ENCODE measurements at places on chromosomes 6 and 20.

DNA sequence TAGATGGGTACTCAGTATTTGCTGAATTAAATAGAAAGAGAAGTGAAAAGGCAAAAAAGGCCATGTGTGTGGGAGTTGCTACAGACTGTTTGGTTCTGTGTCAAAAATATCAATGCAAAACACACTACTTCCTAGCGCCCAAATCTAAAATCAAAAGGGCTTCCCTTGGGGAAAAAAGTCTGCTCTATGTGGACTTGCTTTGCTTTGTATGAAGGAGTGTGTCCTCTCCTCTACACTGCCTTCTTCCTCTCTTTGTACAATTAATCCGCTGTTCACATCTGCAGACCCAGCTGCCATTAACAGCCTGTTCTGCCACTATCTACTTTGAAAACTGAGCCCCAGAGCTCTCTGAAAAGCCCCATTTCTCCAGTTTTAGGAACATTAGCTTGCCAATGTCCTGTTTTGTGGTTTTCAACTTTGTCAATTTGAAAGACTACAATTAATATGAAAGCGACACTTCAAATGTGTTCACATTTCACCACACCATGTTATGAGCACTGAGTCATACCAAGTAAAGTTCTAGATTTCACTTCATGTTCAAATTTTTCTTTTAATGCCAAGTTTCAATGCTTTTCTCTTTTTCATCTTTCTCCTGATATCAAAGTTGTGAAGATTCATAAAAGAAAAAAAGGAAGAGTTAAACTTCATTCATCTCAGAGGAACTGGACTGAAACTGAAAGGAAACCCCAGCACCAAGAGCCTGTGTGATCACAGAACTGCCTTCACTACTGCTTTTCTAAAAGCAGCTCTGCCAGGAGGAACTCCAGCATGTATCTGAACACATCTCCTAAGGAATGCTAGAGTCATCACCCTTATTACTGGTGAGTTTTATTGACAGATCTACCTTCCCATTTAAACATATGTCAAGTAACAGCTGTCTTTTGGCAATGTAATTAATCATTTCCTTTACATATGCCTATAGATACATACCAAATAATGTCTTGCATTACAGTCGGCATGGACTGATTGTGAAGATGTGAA is 102.6 kb downstream of the KIF13A start:
- DNase-seq, result no peak

DNA sequence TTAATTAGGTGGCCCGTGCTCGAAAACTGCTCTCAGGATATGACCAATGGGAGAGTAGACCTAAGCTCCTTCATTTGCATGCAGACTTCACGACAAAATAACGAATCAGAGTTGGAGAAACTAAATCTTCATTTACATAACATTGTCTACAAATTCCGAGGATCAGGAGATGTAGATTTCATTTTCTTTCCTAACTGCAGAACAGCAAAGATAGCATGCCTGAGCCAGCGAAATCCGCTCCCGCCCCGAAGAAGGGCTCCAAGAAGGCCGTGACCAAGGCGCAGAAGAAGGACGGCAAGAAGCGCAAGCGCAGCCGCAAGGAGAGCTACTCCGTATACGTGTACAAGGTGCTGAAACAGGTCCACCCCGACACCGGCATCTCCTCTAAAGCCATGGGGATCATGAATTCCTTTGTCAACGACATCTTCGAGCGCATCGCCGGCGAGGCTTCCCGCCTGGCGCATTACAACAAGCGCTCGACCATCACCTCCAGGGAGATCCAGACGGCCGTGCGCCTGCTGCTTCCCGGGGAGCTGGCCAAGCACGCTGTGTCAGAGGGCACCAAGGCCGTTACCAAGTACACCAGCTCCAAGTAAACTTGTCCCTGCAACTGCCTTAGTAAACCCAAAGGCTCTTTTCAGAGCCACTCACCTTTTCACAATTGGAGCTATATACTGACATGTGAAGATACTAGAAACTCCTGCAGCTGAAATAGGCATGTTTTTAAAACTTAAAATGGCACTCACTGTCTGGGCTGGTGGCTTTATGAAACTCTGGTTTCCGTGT is 96.5 kb downstream of the HFE start:
- peak; percentile 89 for DNase-seq

DNA sequence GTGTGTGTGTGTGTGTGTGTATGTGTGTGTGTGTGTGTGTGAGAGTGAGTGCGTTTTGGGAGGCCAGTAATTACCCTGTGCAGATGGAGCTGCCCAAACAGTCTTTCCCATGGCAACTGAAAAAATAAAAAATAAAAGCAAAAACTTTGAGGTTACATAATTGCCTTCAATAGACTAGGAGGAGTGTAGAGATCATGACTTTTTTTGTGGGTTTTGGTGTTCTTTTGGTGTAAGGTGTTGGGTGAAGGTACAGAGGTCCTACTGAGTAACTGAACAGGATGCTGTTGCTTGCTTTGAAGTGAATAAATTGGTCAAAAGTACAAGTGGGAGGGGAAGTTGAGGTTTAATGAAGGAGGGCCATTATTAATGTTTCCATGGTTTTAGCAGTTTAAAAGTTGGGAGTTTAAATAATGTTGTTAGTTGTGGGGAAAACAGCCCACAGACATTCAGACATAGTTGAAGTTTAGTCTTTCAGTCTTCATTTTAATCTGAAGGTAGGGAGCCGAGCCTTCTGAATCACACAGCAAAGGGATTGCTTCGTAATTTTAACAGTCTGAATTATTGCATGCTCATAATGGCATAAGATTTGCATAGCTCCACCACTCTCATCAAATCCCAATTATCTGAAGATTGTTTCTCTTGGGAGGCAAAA is 251.4 kb downstream of the PRL start:
- DNase-seq, result no peak

- DNase-seq, result no peak
These were observed 695.8 kb upstream of the MMS22L start for GRCh38 chr6:97978855-97979271.

DNA sequence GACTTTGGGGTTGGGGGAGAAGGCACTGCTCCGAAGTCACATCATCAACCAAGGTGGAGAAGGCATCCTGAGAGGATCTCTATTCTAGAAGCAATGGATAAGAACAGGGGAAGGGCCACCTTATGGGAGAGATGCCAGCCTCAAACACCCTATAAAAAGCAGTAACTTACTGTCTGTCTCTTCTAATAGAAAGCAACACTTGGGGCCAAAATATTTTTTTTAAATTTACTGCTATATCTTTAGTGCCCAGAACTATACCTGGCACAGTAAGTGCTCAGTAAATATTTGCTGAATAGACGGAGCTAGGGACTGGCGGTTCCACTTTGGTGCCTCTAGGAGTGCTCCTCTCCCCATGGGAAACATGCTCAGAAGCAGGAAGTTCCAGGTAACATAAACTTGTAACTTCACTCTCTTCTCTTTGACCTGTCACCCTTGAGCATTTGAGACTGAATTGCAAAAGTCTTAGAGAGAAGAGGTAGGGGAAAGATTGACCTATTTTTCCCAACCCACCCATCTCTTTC is 807 bp upstream of the OTOR start:
- no peak for DNase-seq

DNA sequence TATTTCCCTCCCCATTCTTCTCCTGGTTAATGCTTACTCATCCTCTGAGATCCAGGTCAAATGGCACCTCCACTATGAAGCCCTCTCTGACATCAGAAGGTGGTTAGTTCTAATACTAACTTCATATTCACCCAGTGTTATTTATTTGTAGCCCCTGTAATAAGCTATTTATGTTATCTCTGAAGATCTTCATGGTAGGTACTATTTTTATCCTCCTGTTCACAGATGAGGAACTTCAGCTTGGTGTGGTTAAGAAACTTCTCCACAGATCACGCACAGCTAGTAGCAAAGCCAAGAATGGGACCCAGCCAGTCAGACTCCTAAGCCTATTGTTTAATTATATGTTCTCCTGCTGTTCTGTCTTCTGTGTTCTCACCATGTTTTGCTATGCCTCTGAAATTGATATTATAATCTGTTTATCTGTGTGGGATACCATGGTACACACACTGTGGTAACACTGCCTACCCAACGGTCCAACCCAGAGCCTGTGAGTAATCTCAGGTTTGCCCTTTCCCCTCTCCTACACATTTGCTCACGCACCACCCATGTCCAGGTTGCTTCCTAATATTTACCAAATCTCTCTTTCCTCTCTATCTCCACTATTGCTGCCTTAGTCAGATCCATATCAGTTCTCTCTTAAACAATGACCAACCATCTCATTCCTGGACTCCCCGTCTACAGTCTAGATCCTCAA is 98.4 kb downstream of the IPCEF1 start:
- no peak for DNase-seq

DNA sequence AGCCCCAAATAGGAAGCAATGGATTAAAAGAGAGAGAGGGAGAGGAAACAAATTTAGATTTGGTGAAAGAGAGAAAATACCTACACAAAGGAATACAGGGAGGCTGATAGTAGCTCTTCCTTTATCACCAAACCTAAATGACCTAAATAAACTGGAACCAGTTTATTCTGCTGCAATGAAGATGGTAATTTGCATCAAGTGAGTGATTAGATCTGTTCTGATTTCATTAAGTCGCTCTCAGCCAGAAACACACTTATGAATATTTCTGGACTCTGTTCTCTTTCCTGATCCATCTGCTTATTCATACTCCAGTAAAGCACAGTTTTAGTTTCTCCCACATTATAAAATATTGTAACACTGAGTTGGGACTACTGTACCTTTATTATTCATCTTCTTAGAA is 83.4 kb upstream of the BMP5 start:
- DNase-seq, result no peak

- no peak for DNase-seq
These were observed 106.5 kb upstream of the TIAM2 start for GRCh38 chr6:154888421-154889295.

- no peak for DNase-seq
These were observed 121.8 kb upstream of the HDGFL1 start for GRCh38 chr6:22447249-22448196.

DNA sequence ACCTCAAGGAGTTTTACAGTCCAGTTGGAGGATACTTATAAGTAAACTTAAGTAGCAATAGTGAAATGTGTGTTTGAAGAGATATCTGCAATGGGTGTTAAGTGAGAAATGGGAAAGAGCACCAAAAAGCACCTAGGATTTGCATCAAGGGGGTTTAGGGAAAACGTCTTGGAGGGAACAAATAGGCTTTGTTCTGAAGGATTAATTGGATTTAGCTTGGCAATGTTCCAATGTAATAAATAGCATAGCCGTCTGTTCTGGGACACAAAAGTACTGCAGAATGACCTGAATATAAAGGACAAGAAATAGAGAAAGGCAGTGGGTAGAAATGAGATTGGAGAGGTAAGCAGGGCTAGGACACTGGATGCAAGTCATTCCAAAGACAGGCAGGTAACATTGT is 2.8 kb upstream of the MYO6 start:
- DNase-seq, result no peak

DNA sequence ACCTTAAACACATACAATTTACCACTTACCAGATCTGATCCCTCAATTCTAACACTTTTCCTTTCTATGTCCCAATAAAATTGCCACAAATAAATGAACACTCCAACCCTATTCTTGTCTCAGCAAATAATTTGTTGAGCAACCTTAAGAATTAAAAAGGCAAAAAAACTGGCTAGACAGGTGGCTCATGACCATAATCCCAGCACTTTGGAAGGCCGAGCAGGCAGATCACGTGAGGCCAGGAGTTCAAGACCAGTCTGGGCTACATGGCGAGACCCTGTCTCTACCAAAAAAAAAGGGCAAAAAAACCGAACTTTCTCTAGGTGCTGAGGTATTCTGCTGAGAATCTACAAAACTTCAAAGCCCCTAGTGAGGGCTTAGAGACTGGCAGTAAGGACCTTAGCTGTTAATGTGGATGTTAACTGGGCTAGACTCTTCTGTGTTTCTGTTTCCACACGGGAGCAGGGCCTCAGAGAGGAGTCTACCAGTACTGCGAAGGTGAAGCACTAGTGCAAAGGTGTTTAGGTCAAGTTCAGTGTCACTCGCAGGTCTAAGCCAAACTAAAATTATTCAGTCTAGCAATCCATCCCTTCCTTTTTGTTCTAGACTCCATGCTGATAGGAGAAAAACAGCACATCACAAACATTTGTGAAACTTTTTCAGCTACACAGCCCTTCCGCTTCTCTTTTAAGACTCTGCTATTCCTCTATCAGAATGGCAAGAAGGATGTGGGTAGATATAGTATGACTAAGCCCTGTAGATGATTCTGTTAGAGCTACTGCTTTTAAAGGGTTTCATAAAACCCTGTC is 2.6 kb downstream of the FASTKD5 start:
- no peak for DNase-seq

DNA sequence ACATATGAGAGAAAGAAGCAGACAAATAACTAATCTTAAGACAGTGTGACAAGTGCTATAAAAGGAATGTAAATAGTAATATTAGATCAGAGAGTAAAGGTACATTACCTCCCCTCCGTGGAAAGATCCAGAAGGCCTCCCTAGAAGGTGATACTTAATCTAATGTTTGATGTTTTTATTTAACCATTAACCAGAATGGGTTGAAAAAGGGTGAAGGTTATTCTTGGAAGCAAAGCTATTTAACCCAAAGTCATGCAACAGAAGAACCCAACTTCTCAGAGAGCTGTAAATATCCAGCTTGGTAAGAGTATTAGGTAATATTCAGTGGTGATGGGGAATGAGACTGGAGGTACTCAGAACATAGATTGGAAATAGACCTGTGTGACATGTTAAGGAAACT is 68.0 kb upstream of the HIVEP1 start:
- no peak for DNase-seq

DNA sequence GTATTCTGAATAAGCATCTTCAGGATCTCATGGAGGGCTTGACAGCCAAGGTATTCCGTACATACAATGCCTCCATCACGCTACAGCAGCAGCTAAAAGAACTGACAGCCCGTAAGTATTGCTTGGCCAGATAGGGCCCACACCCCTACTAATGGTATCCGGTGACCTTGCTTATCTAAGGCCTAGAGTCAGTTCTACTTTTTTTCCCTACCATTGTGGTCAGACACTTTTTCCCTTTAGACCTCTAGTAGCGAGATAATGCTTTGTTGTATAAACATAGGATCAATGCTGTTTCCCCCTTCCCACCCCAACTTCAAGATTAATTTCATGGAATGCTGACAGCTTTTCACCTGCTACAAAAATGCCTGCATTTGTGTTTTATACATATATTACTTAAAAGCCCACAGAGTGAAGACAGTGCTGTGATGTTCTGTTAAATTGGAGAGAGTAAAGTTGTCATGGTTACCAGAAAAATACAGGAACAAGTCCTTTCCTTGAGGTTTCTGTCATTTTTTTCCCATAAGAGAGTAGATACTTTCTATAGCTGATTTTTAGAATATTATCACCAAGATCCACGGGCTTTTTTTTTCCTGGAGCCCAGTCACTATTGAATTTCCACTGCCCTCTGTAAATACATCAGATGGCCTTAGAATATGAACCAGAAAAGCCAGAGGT is 20.9 kb upstream of the PLCG1 start:
- no peak for DNase-seq

DNA sequence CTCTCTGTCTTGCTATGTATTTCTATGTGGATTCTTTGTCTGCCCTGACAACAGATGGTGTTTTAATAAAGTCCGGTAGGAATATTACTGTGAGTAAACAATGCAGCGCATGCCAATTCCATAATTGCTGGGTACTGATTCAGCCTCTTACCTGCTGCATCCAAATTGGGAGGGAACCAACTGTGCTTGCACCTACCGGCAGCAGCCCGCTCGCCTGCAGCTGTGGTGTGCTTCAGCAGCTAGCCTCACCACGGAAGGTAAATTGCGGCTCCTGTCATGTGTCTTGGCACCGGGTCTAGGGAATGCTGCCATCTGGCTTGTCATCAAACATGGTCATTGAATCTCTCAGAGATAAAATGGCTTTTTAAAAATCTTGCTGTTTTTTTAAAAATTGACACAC is 704.8 kb upstream of the SLC35B3 start:
- no peak for DNase-seq

- DNase-seq, result no peak
These were observed 130.0 kb upstream of the GMDS start for GRCh38 chr6:2375443-2375842.
